Activated CD4-positive, alpha-beta T cell treated with anti-CD3 and anti-CD28 coated beads for 4 hours (primary cell): ENCODE measurements at places on chromosomes 5 and 9.

DNA sequence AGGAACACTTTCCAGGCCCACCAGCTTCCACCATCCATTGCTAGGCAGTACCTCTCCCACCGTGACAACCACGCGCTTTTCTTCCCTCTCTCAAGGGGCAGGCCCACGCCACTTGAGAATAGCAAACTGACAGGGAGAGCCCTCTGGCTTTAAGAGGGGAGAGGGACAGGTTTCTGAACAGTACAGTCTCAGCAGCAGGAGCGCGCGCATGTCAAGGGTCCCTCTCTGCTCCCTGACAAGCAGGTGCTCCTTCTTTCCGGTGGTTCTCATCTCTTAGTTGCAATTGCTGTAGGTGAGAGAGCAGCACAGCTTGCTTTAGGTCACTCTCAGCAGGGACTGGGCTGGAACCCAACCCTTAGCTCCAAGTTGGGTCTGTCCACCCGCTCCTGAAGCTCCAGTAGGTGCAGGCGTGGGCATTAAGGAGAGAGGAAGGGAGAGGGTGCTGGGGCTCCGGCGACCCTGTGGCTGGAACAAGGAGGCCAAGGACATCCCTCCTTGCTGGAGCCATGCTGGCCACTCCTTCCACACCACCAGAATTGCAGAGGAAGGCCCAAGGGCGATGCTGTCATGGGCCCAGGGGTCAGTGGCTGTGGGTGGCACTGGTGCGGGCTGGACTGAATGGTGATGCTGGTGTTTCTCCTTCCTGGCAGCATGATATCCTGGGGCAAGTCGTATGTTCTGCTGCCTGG, 9.0 kb upstream of the PHF2 start:
- no peak for DNase-seq

- DNase-seq, result no peak
These were observed 58.4 kb upstream of the SHC3 start for GRCh38 chr9:89236955-89237573.

DNA sequence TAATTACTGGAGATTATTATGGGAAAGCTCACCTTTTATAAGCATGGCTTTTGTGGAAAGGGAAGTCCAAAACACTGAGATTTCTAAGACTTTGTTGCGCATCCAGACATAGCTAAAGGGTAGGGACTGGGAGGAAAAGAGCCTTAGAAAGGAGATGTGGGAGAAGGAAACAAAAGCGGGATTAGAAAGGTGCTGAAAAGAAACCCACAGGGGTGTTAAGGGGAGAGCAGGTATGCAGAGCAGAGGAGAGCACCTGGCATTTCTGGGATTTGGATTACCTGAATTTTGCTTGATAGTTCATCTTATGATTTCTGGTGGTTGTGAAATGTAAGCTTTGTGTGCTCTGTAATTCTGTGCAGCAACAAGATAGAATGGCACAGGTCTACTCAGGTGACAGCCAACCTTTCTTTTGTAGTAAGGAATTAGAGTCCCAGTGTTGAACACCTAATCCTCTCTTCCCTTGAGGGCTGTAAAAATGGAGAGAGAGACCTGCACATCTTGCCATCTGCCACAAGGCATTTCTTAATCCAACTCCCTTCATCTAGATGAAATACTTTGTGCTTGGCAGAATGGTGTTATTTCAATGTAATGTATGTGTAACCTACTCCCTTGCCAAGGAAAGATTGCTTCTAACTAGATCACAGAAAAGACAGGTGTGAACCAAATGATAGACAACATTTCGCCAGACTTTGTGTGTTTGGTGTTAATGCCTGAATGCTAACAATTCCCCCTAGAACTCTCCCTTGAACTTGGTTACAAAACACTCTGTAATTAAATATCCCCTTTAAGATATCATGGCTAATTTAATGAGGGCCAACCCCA, 47.4 kb downstream of the ATPSCKMT start:
- no peak for DNase-seq

GRCh38 chr5:83253720-83254119, 176.4 kb downstream of the XRCC4 start:
- DNase-seq, result no peak
